ENCODE measurements at places on chromosomes 2 and 18.

GRCh38 chr18:57943723-57944122, 100.3 kb upstream of the NEDD4L start:
- DNase-seq = no peak

DNA sequence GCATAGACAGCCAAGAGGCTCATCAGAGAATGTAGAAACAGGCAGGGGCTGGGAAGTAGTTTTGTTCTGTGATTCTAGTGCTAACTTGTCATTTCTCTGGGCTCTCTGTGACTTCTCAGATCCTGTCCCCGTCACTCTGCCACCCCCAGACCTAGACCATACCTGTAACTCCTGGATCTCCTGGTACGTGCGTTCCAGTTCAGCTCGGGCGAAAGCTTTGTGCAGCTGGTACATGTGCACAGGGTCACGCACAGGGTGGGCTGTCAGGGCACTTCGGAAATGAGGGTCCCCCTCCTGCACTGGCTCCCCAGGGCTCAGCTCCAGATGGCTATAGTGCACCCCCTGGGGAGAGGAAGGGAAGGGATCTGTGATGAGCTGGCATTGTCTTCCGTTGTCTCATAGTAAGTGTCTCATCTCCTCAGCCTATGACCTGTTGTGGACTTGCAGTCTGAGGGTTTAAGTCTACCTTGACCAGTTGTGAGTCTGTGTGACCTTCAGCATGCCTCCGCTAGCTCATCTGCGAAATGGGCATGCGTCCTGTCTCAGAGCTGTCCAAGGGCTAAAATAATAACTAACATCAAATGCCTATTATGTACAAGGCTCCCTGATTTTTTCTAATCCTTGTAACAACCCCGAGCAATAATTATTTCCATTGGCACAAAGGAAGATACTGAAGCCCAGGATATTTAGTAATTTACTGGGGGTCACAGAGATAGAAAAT, 2.7 kb downstream of the CHPF start:
- DNase-seq = no peak

DNA sequence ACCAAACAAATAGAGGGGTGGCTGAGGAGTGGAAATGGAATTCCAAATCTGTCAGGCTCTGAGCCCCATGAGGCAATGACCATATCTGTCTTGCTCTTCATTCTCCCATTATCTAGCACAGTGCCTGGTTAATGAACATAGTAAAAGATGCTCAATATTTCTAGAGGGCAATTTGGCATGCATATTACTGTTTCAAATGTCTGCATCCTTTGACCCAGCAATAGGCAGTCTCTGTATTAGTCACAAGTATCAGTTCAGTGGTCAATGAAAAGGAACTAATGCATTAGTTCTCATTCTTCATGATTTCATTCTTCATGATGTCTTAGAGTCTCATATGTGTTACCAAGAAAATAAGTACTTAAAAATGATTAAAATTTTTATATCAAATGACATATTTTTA, 28.4 kb upstream of the MALL start:
- DNase-seq = no peak

DNA sequence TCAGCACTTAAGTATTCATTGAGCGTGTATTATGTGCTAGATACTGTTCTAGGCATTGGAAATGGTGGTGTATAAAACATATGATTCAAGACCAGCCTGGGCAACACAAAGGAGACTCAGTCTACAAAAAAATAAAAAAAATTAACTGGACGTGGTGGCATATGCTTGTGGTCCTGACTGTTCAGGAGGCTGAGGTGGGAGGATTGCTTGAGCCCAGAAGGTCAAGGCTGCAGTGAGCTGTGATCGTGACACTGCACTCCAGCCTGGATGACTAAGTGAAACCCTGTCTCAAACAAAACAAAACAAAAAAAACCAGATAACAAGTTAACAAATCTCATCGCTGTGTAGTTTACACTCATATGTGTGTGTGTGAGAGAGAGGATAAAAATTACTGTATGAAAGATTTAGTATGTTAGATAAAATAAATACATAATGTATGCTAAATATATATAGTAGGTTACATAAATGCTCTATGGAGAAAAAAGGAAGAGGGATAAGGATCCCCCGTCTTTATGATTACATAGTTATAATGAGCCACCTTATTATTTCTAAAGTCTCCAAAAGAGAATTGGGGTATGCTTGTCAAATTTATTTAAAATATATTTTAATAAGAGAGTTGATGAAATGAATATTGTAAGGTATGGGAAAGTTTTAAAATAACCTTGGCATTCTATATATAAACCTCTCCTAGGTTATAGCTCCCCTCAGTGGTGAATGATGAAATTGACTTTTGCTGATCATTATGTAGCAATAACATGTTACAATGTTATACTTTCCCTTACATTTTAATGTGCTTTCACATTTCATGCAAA, 69.2 kb downstream of the EHBP1 start:
- peak; percentile 26 for DNase-seq

DNA sequence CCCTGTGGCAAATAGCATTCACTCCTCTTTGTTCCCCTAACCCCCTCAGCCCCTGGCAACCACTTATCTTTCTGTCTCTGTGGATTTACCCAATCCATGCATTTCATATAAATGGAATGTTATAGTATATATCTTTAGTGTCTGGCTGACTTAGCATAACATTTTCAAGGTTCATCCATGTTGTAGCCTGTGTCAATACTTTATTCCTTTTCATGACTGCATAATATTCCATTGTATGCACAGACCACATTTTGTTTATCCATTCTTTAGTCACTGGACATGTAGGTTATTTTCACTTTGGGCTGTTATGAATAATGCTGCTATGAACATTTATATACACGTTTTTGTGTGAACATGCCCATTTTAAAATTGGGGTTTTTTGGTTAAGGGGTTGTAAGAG, 42.8 kb downstream of the TET3 start:
- DNase-seq = no peak

- no peak for DNase-seq
These were observed 24.1 kb downstream of the ENOSF1 start for GRCh38 chr18:688323-688722.

- no peak for DNase-seq
These were observed 26.2 kb upstream of the CDKL4 start for GRCh38 chr2:39269941-39270340.

Data from HAP-1 (cell line).